ENCODE measurements at places on chromosomes 1 and 21.
A peak's percentile ranks its signal among the peaks of the same experiment; 100 is the strongest.

GRCh38 chr1:3381901-3382300 is 72.6 kb upstream of the ARHGEF16 start:
- H3K27me3 ChIP-seq = peaks cover 2% of the 10 kb centered on the region
- H3K36me3 ChIP-seq = no peaks in the 10 kb centered on the region
- H3K4me3 ChIP-seq = no peak overlapping the region
- H3K4me1 ChIP-seq = no peaks in the 10 kb centered on the region

DNA sequence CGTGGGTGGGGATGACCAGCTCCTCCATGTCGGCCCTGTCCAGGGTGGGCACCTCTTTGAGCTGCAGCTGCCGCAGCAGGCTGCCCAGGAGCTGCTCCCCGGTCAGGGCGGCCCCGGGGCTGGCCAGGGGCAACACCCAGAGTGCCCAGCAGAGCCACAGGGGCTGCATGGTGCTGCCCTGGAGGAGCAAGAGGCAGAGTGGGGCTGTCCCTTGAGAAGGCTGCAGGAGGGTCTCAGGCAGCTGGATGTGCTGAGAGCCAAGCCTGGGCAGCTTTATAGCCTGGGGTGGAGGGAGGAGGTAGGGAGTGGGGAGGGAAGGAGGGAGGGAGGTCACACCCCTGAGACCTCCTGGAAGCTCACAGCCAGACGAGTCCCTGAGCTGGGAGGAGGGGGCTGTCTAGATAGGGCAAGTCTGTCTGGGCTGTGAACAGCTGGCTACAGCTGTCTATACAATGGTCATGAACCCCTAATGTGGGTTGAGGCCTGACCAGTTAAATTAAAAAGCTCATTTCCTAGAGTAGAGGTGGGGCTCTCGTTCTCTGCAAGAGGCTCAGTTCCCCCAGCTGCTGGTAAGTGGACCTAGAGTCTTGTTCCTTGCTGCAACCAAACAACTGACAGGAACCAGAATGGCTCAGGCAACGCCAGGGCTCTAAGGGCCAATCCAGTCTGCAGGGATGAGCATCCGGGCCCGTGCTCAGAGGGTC is at the start of gene LEFTY1:
LEFTY1 (minus strand) TSS at position 249 of the 704 bp plus-strand sequence; CDS start at position 169, 80 bp downstream.
- H3K36me3 ChIP-seq = no peaks in the 10 kb centered on the region
- DNase-seq = peak; percentile 89
- H3K4me1 ChIP-seq = peaks cover 5% of the 10 kb centered on the region
- no peak within 1 kb of the TSS for H3K27ac ChIP-seq
- H3K27me3 ChIP-seq = no peaks in the 10 kb centered on the region

DNA sequence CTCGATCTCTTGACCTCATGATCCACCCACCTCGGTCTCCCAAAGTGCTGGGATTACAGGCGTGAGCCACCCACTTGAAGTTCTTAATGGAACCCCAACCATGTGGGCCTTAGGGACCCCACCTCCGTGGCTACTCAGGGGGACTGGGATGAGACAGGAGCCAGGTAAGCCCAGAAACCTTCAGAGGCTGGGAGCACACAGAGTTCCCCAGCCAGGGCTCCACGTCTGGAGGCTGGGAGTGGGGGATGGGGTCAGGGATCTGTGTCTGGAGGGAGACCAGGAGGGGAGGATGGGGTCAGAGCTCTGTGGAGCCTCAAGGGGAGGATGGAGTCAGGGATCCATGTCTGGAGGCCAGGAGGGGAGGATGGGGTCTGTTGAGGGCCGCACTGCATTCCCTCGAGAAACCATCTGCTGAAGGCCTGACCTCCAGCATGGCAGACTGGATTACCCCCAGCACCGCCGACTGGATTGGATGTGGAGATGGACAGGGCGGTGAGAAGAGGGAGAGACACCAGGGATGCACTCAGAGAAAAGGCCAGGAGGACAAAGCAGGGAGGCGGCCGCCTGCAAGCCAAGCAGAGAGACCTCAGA is 2.1 kb upstream of the FTCD start:
- no peak overlapping the region for H3K27ac ChIP-seq
- no peaks in the 10 kb centered on the region for H3K36me3 ChIP-seq
- no peak overlapping the region for H3K4me3 ChIP-seq
- no peak for DNase-seq

DNA sequence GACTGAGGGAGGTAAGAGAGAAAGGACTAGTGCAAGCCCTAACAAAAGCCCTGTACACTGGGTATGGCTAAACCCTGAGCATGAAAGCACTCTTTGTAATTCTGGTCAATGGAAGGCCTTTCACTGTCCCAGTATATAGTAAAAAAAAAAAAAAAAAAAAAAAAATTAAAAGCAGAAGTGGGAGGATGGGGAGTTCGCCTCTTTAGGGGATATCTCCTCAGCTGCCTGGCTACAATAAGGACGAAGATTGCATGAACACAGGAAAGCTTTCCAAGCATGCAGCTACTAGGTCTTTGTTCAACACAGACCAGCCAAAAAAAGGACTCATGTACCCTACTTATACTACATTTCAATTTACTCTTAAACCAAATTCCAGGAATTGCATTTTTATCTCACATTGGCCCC is 59.1 kb downstream of the EIF4G3 start:
- no peaks in the 10 kb centered on the region for H3K36me3 ChIP-seq
- no peak for DNase-seq
- H3K4me1 ChIP-seq = peaks cover 3% of the 10 kb centered on the region
- no peak overlapping the region for H3K27ac ChIP-seq
- no peaks in the 10 kb centered on the region for H3K27me3 ChIP-seq

DNA sequence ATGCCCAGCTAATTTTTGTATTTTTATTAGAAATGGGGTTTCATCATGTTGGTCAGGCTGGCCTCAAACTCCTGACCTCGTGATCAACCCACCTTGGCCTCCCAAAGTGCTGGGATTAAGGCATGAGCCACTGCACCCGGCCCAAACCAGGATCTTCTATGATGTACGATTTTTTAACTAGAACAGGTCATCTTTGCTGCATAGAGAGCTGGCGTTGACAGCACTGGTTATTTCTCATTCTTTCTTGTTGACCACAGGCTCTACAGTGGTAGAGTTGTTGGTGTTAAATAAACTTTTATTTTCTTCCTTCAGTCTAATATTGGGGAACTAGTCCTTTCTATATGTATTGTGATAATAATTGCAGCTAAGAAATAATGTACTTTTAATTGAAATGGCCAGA is 3.8 kb upstream of the MAB21L3 start:
- no peak overlapping the region for H3K27ac ChIP-seq
- H3K36me3 ChIP-seq = no peaks in the 10 kb centered on the region
- H3K4me3 ChIP-seq = no peak overlapping the region

- no peak overlapping the region for H3K27ac ChIP-seq
- H3K36me3 ChIP-seq = no peaks in the 10 kb centered on the region
- no peak for DNase-seq
- no peak overlapping the region for H3K4me3 ChIP-seq
Measured at GRCh38 chr1:232528472-232529089, 101.4 kb downstream of the SIPA1L2 start.

GRCh38 chr21:42413500-42413899 is 9.8 kb downstream of the UBASH3A start:
- H3K36me3 ChIP-seq = no peaks in the 10 kb centered on the region
- H3K27me3 ChIP-seq = no peaks in the 10 kb centered on the region
- no peak overlapping the region for H3K27ac ChIP-seq
- H3K4me1 ChIP-seq = no peaks in the 10 kb centered on the region

- no peak overlapping the region for H3K27ac ChIP-seq
- H3K4me3 ChIP-seq = no peak overlapping the region
- no peaks in the 10 kb centered on the region for H3K27me3 ChIP-seq
- H3K4me1 ChIP-seq = peaks cover 10% of the 10 kb centered on the region
Measured at GRCh38 chr1:53543130-53543777, 84.1 kb downstream of the DMRTB1 start.

DNA sequence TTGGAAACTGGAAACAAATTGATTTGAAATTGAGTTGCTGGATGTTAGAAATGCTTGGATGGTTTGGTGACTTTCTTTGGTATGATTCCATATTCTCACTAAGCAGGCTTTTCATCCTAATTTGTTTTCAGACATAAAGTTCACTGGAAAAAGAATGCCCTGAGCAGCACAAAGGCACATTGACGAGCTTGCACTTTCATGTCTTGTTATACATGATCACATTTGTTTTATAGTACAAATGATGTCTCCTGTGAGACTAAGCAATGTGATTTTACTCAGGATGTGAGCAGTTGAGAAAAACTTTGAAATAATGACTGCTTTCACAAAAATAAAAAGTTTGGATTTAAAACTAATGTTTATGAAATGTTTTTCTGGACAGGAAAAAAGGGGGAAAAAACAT is 63.6 kb downstream of the KCNT2 start:
- H3K36me3 ChIP-seq = no peaks in the 10 kb centered on the region
- H3K27ac ChIP-seq = no peak overlapping the region
- H3K27me3 ChIP-seq = no peaks in the 10 kb centered on the region
- no peak for DNase-seq
- no peak overlapping the region for H3K4me3 ChIP-seq
- H3K4me1 ChIP-seq = no peaks in the 10 kb centered on the region

DNA sequence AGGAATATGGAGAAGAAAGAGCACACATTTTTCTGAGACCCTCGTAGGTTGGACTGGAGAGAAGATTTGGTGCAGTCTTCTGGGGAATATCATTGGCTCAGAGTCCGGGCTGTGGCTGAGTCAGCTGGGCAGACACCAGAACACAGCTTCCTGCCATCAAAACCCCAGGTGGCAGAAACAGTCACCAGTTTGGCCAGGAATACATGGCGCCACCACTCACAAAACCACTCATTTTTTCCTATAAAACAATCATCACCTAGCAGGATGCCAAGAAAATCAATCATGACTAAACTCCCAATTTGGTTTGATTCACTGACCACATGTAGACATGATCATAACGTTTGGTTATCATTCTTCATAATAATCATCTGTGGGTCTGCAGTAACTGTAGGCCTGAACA is 178.1 kb upstream of the PBX1 start:
- no peak for DNase-seq
- no peak overlapping the region for H3K4me3 ChIP-seq
- H3K36me3 ChIP-seq = no peaks in the 10 kb centered on the region
- no peak overlapping the region for H3K27ac ChIP-seq

- no peaks in the 10 kb centered on the region for H3K36me3 ChIP-seq
- no peaks in the 10 kb centered on the region for H3K27me3 ChIP-seq
Measured at GRCh38 chr1:208242941-208243526, 1.1 kb downstream of the PLXNA2 start.

DNA sequence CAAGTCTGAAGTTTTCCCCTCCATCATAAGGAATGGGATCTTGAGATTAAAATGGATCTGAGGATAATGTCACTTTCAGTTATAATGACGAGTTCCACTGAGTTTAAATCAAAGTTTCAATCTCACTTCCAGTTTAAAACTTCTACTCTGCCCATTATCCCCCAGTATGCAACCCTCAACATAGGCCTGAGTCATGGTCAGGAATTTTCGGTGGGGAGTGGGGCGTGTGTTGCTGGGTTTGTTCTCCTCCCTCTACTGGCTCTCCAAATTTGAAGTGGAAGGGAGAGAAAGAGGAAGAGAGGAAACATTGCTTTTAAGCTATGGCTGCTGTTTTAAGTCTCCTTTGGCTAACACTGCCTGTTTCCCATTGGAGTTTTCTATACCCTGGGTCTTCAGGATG is 152.9 kb downstream of the TM2D1 start:
- no peak for DNase-seq
- H3K36me3 ChIP-seq = no peaks in the 10 kb centered on the region
- no peak overlapping the region for H3K4me3 ChIP-seq
- no peaks in the 10 kb centered on the region for H3K4me1 ChIP-seq
- H3K27ac ChIP-seq = no peak overlapping the region

DNA sequence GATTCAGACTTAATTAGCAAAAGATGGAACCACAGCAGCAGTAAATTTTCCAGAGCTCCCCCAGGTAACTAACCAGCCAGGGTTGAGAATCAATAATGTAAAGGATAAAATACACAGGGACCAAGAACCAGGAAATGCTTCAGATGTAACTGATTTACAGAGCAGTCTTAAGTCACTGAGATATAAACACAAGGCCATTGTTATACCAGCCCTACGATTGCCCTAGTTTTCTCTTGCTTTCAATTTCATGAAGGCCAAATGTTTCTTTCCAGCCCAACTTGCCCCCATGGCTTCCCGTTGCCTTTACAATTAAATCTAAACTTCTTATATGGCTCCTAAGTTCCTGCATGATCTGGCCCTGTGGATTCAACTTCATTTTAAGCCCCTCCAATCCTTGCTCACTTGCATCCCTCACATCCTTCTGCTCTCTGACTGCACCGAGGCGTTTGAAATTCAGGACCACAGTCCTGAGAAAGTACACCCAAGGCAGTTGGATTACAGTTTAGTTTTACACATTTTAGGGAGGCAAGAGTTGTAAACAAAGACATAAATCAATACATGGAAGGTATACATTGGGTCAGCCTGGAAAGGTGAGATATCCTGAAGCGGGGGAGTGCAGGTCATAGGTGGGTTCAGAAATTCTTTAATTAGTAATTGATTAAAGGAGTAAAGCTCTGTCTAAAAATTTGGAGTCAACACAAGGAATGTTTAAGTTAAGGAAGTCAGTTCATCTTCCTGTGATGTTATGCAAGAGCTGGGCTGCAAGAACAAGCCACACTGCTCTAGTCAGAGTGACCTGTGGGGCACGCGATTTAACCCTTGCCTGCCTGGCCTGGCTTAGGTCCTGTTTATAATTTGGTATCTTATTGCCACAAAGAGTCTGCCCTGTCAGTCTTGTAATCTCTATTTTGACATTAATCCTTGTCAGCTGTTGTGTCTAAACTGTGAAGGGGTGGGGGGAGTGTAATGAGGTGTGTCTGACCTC is 69.9 kb upstream of the COG2 start:
- H3K4me1 ChIP-seq = peaks cover 8% of the 10 kb centered on the region
- peak; percentile 82 for DNase-seq
- no peak overlapping the region for H3K4me3 ChIP-seq
- H3K36me3 ChIP-seq = no peaks in the 10 kb centered on the region
- no peak overlapping the region for H3K27ac ChIP-seq

- H3K27me3 ChIP-seq = no peaks in the 10 kb centered on the region
- no peak for DNase-seq
- H3K27ac ChIP-seq = no peak overlapping the region
- H3K4me1 ChIP-seq = no peaks in the 10 kb centered on the region
Measured at GRCh38 chr1:200262326-200262965, 147.4 kb downstream of the ZNF281 start.

GRCh38 chr21:42298237-42298636 is 17.0 kb downstream of the TFF3 start:
- no peak overlapping the region for H3K4me3 ChIP-seq
- no peak overlapping the region for H3K27ac ChIP-seq
- H3K27me3 ChIP-seq = no peaks in the 10 kb centered on the region
- no peak for DNase-seq
- no peaks in the 10 kb centered on the region for H3K4me1 ChIP-seq

- no peak overlapping the region for H3K27ac ChIP-seq
Measured at GRCh38 chr1:63828322-63829044, 54.7 kb downstream of the ROR1 start.

- no peak overlapping the region for H3K27ac ChIP-seq
- DNase-seq = no peak
- H3K36me3 ChIP-seq = no peaks in the 10 kb centered on the region
- H3K4me1 ChIP-seq = no peaks in the 10 kb centered on the region
- H3K4me3 ChIP-seq = no peak overlapping the region
- no peaks in the 10 kb centered on the region for H3K27me3 ChIP-seq
Measured at GRCh38 chr1:15843826-15844572, 3.5 kb upstream of the SPEN start.

GRCh38 chr1:244963231-244963826 is 99.0 kb upstream of the HNRNPU start:
- H3K27ac ChIP-seq = no peak overlapping the region
- H3K4me1 ChIP-seq = no peaks in the 10 kb centered on the region
- H3K36me3 ChIP-seq = no peaks in the 10 kb centered on the region
- no peak for DNase-seq
- no peak overlapping the region for H3K4me3 ChIP-seq
- no peaks in the 10 kb centered on the region for H3K27me3 ChIP-seq

All from kidney (tissue), 22 donors.